A549 treated with CORT108297 at 1 μM for 4 hours (cell line): ENCODE measurements at places on chromosomes 6 and 20. TPM values are rescaled to one million over a fixed set of nuclear protein-coding genes. Genes with fewer than 3 reads are reported as not detected.

Gene PTCHD4
- 0.05 to 0.08 TPM (median 0.06 TPM) in 3 of 5 replicates, not detected in the others for total RNA-seq

Gene THEMIS
- not detected in 5 replicates for total RNA-seq

Gene ADGRF5
- total RNA-seq, result not detected in 5 replicates

Gene PSMB9
- 15.7 to 25.5 TPM (median 18.9 TPM) in 5 replicates for total RNA-seq

Gene GUCA1A
- not detected in 5 replicates for total RNA-seq

Gene SMLR1
- not detected in 5 replicates for total RNA-seq

Gene SOBP
- 0.88 to 1.4 TPM (median 1.0 TPM) in 5 replicates for total RNA-seq

Gene NINL
- total RNA-seq, result 9.4 to 18.1 TPM (median 14.2 TPM) in 5 replicates

Gene CDH26
- 0.07 to 0.14 TPM (median 0.11 TPM) in 3 of 5 replicates, not detected in the others for total RNA-seq

Gene C20orf144
- total RNA-seq, result 0.08 to 0.13 TPM (median 0.10 TPM) in 4 of 5 replicates, not detected in the other

Gene PERP
- total RNA-seq, result 85.2 to 91.7 TPM (median 85.9 TPM) in 5 replicates

Gene GGTLC1
- not detected in 5 replicates for total RNA-seq

Gene TUBB1
- 0.02 to 0.06 TPM (median 0.02 TPM) in 3 of 5 replicates, not detected in the others for total RNA-seq

Gene HLA-G
- total RNA-seq, result 0.16 TPM in 1 of 5 replicates, not detected in the others

Gene ARHGAP40
- 0.02 TPM in 1 of 5 replicates, not detected in the others for total RNA-seq

Gene IP6K3
- 0.08 to 0.18 TPM (median 0.14 TPM) in 5 replicates for total RNA-seq

Gene LPA
- 0.01 to 0.06 TPM (median 0.02 TPM) in 3 of 5 replicates, not detected in the others for total RNA-seq

Gene COL10A1
- 0.02 TPM in 1 of 5 replicates, not detected in the others for total RNA-seq

Gene HCRTR2
- not detected in 5 replicates for total RNA-seq

Gene PRKN
- total RNA-seq, result 0.02 to 0.47 TPM (median 0.12 TPM) in 4 of 5 replicates, not detected in the other

Gene OXT
- not detected in 5 replicates for total RNA-seq

Gene UTRN
- total RNA-seq, result 5.9 to 10.8 TPM (median 9.9 TPM) in 5 replicates

Gene COL11A2
- total RNA-seq, result 0.52 to 1.2 TPM (median 0.92 TPM) in 5 replicates

Gene COL12A1
- 3.8 to 6.4 TPM (median 5.2 TPM) in 5 replicates for total RNA-seq

Gene ULBP3
- total RNA-seq, result 3.3 to 4.3 TPM (median 3.9 TPM) in 5 replicates

Gene PRSS35
- 0.05 to 0.14 TPM (median 0.07 TPM) in 5 replicates for total RNA-seq

Gene KCNQ2
- total RNA-seq, result 0.40 to 0.89 TPM (median 0.81 TPM) in 5 replicates

Gene SNAP25
- 14.2 to 19.0 TPM (median 18.4 TPM) in 5 replicates for total RNA-seq

Gene NOTCH4
- 0.36 to 0.78 TPM (median 0.66 TPM) in 5 replicates for total RNA-seq

Gene FAM83C
- total RNA-seq, result 0.04 to 0.10 TPM (median 0.06 TPM) in 4 of 5 replicates, not detected in the other

Gene KCNQ5
- total RNA-seq, result 1.2 to 2.1 TPM (median 1.8 TPM) in 5 replicates

Gene ZDHHC14
- total RNA-seq, result 2.9 to 4.5 TPM (median 3.4 TPM) in 5 replicates

Gene DOK5
- 0.05 to 0.15 TPM (median 0.09 TPM) in 3 of 5 replicates, not detected in the others for total RNA-seq

Gene MUC21
- total RNA-seq, result not detected in 5 replicates

Gene PREX1
- total RNA-seq, result 9.8 to 13.8 TPM (median 11.5 TPM) in 5 replicates

Gene TSHZ2
- total RNA-seq, result not detected in 5 replicates

Gene KHDC1
- total RNA-seq, result 3.6 to 4.5 TPM (median 4.1 TPM) in 5 replicates

Gene TAGAP
- not detected in 5 replicates for total RNA-seq

Gene SLC26A8
- not detected in 5 replicates for total RNA-seq

Gene BPI
- not detected in 5 replicates for total RNA-seq

Gene XKR7
- 0.02 TPM in 1 of 5 replicates, not detected in the others for total RNA-seq

Gene TREM1
- total RNA-seq, result 0.10 to 0.23 TPM (median 0.16 TPM) in 4 of 5 replicates, not detected in the other

Gene TENT5A
- total RNA-seq, result 0.77 to 1.4 TPM (median 1.1 TPM) in 5 replicates

Gene TTI1
- 21.1 to 22.4 TPM (median 21.9 TPM) in 5 replicates for total RNA-seq

Gene SLC44A4
- total RNA-seq, result 0.06 to 0.16 TPM in 2 of 5 replicates, not detected in the others

Gene SLC22A16
- not detected in 5 replicates for total RNA-seq

Gene TCP1
- total RNA-seq, result 218 to 255 TPM (median 232 TPM) in 5 replicates

Gene ARID1B
- 13.7 to 16.6 TPM (median 15.5 TPM) in 5 replicates for total RNA-seq

Gene MYB
- total RNA-seq, result 0.49 to 1.1 TPM (median 0.89 TPM) in 5 replicates

Gene KIF25
- total RNA-seq, result 0.05 to 0.39 TPM (median 0.07 TPM) in 3 of 5 replicates, not detected in the others

Gene TREM2
- not detected in 5 replicates for total RNA-seq

Gene NOX3
- not detected in 5 replicates for total RNA-seq

Gene ZFP64
- total RNA-seq, result 19.2 to 20.6 TPM (median 20.3 TPM) in 5 replicates

Gene GLYATL3
- not detected in 5 replicates for total RNA-seq

Gene B3GAT2
- total RNA-seq, result 0.02 to 0.03 TPM (median 0.02 TPM) in 5 replicates
